ENCODE measurements at places on chromosomes 12 and 14.

DNA sequence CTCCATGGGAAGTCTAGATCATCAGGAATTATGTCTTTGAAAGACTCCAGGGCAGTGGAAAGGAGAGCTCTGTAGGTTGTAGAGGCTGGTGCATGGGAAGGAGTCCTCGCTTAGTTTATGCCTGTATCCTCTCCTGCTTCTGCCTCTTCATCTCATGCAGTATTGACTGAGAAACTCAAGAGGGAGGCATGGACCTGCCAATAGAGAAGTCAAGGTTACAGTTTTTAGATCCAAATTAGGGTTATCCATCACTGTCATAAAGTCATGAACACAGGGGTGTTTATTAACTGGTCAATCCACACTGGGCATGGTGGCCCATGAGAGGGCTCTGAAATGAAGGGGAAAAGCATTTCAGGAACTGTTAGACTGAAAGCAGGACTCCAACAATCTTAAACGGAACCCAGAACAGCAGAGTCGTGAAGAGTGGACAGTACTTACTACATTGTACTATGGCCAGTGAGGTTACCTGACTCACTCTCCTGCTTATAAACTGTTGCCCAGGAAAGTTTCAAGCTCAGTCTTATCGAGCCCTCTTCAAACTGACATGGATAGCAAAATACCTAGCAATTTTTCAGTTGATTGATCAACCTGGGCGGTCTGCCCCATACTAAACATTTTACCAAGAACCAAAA lies 30.1 kb upstream of the DHRS7 start:
- DNase-seq, result no peak

GRCh38 chr14:73726025-73726961 lies 12.1 kb upstream of the PNMA1 start:
- no peak for DNase-seq

DNA sequence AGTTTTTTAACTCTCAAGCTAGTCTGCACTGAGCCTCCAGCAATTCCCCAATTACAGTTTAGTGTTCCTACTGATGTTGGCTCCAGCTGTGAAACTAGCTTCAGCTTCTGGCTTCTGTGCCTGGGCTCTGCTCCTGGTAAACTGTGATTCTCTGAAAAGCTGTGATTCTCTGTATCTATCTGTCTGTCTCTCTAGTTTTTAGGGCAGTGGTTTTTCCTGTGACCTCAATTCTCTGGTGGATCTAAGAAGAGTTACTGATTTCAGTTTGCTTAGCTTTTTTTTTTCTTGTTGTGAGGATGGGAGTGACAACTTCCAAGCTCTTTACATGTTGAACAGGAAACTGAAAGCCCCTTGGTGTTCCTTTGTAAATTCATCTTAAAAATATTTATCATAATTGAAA lies 3.8 kb upstream of the HIF1A start:
- no peak for DNase-seq

GRCh38 chr12:127295630-127296029 lies 971.3 kb upstream of the TMEM132C start:
- no peak for DNase-seq

GRCh38 chr14:25350802-25351201 lies 300.9 kb upstream of the STXBP6 start:
- DNase-seq, result no peak

DNA sequence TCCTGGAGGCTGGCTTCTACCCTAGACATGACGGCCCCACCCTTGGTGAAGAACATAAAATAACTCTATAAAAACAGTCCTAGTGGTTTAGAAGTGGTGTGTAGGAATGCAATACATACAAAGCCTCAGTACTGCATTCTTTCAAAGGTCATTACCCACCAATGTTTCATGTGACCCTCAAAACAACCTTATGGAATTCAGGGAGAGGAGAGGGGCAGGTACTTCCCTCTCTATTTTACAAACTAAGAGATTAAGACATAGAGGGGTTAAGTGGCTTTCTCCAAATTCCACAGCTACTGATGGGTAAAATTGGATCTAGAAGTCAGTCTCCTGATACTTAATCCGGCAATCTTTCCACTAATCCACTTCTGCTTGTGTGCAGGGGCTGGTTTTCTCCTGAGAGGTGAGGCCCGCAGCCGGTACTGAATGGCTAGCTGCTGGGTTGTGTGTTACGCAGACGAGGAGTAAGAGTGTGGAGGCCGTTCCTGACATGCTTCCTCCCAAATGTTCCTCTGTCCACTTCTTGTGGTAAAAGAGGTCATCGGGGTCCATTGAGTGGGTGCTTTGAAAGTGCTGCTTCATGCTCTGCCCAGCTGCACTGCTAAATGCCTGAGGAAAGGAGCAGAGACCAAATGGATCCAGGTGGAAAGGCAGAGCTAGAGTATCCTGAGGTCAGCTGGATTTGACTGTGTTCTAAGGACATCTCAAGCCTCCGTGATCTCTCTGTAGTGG lies 16.2 kb downstream of the SLC7A8 start:
- no peak for DNase-seq

DNA sequence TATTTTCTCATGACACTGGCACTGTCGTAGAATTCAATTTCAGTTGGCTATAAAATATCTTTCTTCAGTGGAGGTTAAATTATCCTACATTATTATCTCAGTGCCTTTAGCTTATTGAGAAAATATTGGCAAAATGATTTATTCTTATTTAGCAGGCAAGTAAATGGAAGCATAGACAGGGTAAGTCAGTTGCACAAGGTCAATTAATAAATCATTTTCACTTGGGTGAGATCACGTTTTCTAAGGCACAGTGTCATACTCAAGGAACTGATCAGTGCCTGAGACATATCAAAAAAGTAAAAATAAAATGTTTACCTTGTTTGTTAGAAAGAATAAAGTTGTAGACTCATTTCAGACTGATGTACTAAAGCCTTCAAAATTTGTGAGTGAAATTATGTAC lies 95.0 kb downstream of the ACSS3 start:
- DNase-seq, result no peak

DNA sequence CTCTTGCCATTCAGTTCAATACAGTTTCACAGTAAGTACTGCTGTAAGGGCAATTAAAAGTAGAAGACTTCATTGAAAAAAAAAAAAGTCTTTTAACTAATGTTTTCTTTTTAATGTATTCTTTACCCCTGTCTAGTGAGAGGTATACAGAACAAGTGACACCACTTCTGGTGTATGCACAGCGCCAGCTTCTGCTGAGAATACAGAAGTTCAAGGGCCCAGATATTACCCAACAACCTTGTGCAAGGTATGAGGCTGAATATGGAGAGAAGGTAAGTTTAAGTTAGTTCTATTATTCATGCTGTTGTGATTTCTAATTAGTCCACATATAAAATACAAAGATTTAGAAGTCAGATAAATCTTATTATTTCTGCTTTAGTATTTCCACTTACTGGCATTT lies 168.7 kb downstream of the CFAP54 start:
- no peak for DNase-seq

DNA sequence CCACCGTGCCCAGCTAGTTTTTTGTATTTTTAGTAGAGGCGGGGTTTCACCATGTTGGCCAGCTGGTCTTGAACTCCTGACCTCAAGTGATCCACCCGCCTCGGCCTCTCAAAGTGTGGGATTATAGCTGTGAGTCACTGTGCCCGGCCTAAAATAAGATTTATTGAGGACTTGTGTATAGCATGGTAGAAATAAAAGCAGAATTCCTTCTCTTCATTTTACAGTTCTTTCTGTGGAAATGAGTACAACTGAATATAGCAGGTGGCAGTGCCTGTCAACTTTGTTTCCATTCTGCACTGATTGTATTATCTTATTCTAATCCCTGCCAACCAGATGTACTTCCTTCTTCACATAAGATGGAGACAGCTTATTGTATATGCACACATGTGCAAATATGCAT lies 41.0 kb downstream of the DIP2B start:
- DNase-seq, result no peak

DNA sequence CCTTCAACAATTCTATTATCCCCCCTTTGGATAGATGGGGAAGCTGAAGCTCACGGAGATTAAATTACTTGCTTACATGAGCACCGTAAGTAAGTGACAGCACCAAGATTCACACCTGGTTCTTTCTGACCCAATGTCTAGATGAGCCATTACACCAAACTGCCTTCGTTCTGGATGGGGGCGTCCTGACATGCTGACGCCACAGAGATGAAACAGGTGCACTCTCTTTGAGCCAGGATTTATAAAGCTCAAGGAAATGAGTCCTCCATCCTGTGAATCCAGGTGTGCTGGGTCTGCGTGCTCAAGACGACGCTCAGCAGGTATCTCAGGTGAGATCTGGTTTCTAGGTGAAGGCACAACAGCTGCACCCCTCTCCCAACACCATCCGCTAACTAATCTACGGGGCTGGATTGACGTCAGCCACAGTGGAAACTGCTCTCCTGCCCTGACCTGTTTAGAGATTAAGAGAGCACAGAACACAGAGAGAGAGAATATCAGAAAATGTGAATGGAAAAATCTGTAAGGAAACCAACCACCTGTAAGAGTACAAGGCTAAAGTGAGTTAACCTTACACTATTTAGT lies 61.6 kb downstream of the KSR2 start:
- no peak for DNase-seq

- DNase-seq, result no peak
Measured at GRCh38 chr12:81439344-81439743, 319.8 kb downstream of the PPFIA2 start.

- no peak for DNase-seq
Measured at GRCh38 chr14:21768116-21768874, 94.7 kb upstream of the OR4E1 start.

DNA sequence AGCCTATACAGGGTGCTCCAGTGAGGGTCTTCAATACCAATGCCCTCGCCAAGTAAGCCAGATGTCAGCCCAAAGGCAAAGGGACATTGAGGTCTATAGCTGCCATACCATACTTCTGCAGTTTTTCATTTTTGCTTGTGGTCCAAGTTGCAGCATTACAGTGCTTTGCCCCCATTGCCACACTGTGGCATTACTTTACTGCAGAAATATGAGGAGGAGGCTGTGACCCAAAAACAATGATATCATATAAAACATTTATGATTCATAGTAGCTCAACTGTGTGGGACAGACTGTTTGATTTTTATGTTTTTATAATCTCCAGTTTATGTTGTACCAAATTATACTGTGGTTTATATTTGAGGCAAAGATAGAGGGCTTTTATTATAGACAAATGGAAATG lies 64.1 kb downstream of the KIAA0586 start:
- no peak for DNase-seq

DNA sequence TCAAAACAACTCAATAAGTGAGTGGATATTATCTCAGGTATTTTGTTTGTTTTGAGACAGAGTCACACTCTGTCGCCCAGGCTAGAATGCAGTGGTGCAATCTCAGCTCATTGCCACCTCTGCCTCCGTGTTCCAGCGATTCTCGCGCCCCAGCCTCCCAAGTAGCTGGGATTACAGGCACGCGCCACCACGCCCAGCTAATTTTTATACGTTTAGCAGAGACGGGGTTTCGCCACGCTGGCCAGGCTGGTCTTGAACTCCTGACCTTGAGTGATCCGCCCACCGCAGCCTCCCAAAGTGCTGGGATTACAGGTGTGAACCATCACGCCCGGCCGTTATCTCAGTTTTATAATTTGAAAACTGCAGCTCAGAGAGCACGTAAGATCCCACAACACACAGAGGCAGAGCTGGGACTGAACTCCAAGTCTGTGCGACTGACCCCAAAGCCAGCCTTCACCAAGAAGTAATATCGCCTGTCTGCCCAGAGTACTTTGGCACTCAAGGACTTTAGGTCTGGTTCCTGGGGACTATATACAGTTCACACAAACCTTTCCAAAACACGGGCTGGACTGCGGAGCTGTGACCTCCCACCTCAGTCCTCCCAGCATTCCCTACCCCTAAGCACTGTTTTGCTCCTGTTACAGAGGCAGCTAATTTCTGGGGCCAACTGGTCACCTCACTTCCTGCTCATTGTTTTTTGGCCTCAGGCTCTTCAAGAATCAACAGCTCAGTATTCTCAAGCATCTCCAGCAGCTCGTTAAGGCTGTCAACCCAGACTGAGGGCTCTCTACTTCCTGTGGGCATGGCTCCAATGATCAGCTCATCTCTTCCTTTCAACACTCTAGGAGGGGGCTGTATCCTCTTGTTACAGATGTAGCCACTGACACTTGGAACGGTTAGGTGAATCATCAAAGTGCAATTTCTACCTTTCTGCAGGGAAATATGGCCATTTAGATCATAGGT lies 22.5 kb downstream of the TESC start:
- no peak for DNase-seq

DNA sequence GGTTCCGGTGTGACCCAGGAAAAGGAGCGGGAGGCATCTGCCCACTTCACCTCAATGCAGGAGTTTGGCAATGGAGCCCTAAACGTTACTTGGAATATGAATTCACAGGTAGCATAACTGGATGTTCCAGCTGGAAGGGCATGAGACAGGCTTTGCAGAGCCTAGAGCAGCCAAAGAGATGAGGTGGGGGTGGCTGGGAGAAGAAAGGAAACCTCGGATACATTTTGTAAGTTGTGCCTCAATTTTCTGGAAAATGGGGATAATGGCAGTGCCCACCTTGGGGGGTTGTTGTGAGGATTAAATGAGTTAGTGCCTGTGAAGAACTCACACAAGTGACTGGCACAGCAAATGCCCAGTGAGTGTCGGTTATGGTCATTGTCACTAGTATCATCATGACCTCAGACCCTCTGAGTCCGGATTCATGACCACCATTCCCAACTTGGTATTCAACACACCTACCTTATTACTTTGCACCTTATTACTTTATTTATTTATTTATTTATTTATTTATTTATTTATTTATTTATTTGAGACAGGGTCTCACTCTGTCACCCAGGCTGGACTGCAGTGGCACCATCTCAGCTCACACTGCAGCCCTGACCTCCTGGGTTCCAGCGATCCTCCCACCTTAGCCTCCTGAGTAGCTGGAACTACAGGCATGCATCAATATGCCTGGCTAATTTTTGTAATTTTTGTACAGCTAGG lies 56.0 kb downstream of the CLMN start:
- DNase-seq, result no peak

DNA sequence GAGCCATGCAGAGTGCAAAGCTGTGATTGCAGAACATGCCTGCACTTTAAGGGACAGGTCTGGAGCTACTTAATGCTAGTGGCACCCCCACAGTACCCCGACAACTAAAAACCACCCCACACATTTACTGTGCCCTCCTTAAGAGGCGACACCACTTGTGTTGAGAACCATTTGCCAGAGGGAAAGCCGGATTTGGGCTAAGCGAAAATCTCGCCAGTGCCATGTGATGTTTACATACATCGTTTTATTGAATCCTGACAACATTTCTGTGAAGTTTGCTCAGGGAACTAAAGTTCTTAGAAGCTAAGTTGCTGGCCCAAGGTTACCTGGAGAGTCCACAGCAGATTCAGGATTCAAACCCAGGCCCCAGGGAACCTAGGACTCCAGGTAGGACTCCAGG lies 119.0 kb upstream of the FKBP4 start:
- DNase-seq, result no peak

- DNase-seq, result no peak
Measured at GRCh38 chr14:74391479-74391878, 34.5 kb downstream of the SYNDIG1L start.

DNA sequence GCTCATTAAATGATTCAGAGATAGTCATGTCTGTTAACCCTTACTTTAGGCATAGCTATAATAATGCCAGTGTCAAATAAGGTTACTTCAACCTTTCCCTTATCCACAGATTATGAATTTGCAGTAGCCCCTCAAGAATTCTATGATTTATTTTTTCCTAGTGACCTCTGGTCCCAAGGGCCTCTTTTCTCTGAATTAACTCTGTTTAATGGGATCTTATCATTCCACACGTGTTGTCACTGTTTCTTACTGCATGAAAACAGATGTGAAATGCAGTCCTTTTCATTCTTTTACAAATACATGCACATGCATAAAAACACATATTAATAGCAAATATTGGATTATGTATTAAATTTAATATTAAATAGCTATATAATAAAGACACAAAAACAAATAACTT lies 667.7 kb upstream of the FOXG1 start:
- DNase-seq, result no peak
